SK-MEL-5 (cell line): ENCODE measurements at places on chromosomes 2 and 18.

DNA sequence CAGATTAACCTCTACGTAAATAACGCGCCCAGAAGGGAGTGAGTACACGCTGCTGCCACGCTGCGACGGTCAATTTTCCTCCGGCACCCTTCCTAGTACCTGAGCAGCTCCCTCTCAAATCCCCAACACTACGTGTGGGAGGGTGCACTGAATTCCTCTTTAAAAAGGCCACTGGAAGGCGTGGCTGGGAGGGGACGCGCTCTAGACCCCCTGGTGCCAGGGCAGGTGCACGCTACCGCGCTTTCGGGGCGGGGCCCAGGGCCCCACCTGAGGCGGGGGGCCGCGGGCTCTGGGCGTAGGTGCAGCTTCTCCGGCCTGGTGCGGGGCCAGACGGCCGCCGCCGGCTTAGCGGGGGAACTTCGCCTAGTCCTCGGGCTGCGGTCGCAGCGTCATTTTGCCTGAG lies 668 bp upstream of the ANKRD12 start:
- peak; percentile 36 for DNase-seq

- peak; percentile 96 for DNase-seq
These were observed 14.6 kb upstream of the DYNC2LI1 start for GRCh38 chr2:43759195-43759594.

GRCh38 chr2:237694415-237695194 lies 67.2 kb downstream of the LRRFIP1 start:
- DNase-seq, result no peak

- no peak for DNase-seq
These were observed 306.7 kb upstream of the SLC8A1 start for GRCh38 chr2:40758401-40759155.

GRCh38 chr18:77101410-77102258 lies 30.9 kb downstream of the MBP start:
- DNase-seq, result peak; percentile 46

DNA sequence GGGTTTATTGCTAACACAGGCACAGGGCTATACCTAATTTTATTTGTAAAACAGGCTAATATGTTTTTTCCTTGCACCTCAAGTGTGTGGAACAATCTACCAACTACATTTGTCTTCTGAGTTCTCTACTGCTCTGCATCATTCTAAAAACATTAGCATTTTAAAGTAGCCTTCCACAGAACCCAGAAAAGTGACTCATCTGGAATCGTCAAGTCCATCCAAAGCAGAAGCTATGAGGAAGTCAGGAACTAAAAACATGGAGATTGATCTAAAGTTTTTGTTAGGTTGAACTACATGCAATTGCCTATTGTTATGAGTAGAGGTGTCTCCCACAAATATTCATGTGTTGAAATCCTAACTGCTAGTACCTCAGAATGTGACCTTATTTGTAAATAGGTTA lies 70.9 kb downstream of the SUCLG1 start:
- no peak for DNase-seq

GRCh38 chr2:151967829-151968722 lies 130.8 kb downstream of the CACNB4 start:
- DNase-seq, result no peak

GRCh38 chr2:120905298-120905697 lies 169.6 kb downstream of the GLI2 start:
- no peak for DNase-seq

DNA sequence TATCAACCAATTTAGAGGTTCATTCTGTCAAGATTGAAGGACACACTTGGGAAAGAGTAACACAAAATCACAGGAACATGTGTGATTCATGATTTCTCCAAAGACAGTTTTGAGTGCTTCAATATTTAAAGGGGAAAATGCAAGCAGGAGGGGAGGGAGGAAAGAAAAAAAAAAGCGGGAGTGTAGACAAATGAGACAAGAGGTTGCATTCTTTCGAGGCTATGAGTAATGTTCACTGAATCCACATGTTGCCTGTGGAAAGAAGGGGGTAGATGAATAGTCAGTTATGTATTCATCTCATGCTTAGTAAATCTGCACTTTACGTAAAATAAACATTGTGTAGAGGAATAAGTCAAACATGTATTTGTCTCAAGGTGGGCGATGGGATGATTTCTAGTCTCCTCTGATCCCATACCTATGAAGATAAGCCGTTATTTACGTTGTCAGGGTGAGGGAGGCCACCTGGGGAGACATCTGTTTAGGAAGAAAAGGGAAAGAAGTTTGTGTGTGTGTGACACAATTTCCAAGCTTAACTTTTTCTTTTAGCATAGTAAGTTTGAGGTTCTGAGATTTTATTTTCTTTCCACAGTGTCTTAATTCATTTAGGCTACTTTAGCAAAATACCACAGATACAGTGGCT lies 211.0 kb upstream of the ZC3H15 start:
- DNase-seq, result peak; percentile 40

DNA sequence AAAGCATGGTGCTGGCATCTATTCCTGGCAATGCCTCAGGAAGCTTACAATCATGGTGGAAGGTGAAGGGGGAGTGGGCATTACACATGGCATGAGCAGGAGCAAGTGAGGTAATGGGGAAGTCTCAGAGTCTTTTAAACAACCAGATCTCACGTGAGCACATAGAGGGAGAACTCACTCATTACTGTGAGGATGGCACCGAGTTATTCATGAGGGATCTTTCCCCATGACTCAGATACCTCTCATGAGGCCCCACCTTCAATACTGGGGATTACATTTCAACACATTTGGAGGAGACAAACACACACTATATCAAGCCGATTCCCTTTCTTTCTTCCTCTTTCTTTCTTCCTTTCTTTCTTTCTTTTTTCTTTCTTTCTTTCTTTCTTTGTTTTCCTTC lies 47.9 kb upstream of the FANCL start:
- no peak for DNase-seq

DNA sequence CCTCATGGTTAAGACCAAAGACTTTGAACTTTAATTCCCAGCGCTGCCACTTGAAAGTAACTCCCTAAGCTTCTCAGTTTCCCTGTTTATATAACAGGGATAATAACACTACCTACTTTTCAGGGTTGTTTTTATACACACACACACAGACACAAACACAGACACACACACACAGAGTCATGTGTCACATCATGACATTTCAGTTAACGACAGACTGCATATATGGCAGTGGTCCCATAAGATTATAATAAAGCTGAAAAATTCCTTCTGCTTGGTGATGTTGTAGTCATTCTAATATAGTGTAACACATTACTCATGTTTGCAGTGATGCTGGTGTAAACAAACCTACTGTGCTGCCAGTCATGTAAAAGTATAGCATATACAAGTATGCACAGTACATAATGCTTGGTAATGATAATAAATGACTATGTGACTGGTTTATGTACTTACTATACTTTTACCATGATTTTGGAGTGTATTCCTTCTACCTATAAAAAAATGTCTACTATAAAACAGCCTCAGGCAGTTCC lies 89.2 kb upstream of the ITGA4 start:
- DNase-seq, result no peak

GRCh38 chr2:170271340-170271739 lies 93.4 kb downstream of the MYO3B start:
- DNase-seq, result no peak

- DNase-seq, result no peak
These were observed 67.1 kb downstream of the RTP5 start for GRCh38 chr2:241936457-241937133.
